DMS153 (cell line): ENCODE measurements at places on chromosomes 6 and 20.

- DNase-seq = no peak
Observed at GRCh38 chr6:139475646-139476045, 101.2 kb upstream of the CITED2 start.

DNA sequence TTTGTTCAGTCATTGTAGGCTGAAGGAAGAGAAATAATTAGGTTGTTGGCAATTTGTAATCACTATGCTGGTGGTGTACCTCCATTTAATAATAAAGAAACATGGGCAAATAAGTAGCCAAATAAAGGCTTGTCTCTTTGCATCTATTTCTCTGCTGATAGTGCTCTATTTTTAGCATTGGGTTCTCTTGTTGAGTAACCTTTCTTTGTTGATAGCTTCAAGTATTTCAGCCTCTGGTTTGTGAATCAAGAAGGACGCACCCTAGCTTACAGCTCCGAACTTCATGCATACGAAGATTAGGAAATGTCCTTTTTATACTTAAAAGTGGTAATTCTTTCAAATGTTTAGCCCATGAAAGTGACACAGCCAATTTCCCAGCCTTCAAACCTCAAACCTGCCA is 2.6 kb downstream of the PPP1R14C start:
- DNase-seq = no peak

GRCh38 chr6:156045401-156046267 is 590.0 kb upstream of the NOX3 start:
- no peak for DNase-seq

DNA sequence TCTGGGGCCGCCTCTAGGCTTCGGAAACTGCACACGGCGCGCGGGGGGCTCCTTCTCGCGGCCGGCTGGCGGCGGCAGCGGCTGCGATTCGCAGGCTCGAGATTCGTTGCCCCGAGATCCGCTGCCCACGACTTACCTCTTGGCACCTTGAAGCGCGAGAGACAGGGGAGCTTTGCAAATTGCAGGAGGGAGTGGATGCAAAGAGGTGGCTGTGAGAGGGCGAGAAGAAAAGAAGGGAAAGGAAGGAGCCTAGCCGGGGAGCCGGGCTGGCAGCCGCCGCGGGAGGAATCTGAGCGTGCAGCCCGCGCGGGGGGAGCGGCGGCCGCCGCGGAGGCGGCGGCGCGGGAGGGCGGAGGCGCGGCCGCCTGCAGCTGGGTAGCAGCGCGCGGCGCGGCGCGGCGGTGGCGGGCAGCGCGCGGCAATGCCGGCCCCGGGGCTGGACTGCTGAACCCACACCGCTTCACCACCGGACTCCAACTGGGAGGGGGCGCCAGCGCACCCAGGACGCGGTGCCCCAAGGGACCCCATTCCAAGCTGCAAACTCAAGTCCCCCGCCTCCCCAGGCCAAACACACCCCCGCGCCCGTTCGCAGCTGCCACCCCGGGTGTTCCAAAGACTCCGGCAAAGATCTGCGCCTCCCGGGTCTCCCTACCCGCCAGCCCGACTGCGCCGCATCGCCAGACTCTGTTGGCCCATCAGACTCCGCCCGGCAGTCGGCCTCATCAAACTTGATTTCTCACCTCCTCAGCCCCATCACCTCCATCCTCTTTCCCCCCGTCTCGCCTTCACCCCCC is 44.2 kb upstream of the SUPT3H start:
- no peak for DNase-seq

- no peak for DNase-seq
Observed at GRCh38 chr6:166642646-166643045, 15.6 kb upstream of the RPS6KA2 start.

- DNase-seq = no peak
Observed at GRCh38 chr6:10441004-10441654, 26.3 kb upstream of the TFAP2A start.

GRCh38 chr6:110874880-110875547 is 429 bp downstream of the AMD1 start:
- DNase-seq = no peak

GRCh38 chr20:52985687-52986086 is 13.5 kb downstream of the TSHZ2 start:
- DNase-seq = no peak

DNA sequence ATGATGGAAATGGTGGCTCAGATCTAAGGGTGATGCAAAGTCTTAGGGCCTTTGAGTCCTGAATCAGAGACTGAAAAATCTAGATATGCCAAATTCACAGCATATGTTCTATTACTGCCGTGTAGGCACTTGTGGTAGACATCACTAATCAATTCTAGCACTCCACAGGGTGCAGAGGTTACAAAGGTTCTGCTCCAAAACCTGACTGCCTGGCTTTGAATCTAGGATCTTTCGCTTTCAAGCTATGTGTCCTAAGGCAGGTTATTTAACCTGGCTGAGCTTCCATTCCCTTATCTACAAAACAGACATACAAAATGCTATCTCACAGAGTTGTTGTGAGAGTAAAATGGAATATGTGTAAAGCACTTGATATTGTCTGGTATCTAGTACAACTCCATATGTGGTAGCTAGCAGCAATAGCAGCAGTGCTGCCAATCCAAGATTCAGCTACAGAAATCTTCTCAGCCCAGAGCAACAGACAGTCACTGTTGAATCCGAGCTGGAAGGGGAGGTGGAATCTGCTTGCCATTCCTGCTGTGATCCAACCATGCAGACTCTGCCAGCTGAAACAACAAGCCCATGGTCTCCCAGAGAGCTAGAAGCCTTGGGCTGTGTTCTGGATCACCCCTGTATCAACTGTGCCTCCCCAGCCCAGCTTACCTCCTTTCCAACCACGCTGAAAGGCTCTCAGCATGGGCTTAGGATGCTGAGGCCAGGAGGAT is 206.9 kb downstream of the TFAP2C start:
- no peak for DNase-seq

GRCh38 chr20:49794336-49795134 is 18.1 kb upstream of the SLC9A8 start:
- no peak for DNase-seq

DNA sequence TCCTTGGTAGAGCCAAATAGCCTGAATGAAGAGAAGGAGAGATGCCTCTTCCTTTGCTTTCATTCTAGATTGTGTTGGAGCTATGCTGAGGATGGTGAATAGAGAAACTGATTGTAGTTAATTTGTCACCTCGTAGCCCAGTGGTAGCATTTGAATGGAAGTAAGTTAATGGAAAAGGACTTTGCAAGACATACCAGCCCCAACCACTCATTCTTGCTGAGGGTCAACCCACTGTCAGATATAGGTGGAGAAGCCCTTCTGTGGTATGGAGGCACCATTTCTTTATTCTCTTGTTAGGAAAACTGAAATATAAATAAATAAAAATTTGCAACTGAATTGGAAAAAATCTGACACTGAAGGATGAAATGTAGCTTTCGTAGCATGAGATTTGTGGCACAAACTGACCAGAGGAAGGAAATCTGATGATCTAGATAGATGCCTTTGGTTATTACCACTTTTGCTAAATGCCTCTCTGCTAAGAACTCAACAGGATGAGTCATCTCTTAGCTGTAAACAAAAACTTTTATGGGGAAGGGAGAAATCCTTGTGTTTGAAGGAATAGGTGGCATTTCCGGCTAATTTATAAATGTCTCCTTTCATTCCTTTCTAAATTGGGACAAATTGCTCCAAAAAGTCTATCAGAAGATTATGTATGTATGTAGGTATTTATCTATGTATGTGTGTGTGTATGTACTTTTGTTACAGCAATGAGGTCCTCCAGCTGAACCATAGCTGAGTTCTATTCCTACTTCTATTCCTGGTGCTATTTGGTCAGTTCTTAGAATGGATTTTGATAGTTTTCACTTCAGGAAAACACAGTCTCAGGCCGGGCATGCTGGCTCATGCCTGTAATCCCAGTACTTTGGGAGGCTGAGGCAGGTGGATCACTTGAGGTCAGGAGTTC is 76.5 kb upstream of the SUPT3H start:
- no peak for DNase-seq

DNA sequence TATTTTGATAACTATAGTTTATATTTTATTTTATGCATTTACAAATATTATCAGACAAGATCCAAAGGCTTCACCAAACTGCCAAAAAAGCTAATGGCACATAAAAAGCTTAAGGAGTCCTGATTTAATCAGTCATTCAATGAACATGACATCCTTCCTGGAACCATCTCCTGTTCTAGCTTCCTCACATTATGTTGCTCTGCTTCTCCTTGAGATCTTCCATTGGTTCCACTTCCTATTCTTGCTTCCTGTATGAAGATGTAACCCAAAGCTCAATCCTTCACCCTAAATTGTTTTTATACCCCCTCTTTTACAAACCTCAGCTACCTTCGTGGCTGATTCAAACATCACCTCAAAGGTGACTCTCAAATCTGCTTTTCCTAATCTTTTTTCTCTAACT is 4.5 kb upstream of the BRD2 start:
- DNase-seq = no peak

- DNase-seq = no peak
Observed at GRCh38 chr6:15087186-15087589, 158.7 kb upstream of the JARID2 start.

DNA sequence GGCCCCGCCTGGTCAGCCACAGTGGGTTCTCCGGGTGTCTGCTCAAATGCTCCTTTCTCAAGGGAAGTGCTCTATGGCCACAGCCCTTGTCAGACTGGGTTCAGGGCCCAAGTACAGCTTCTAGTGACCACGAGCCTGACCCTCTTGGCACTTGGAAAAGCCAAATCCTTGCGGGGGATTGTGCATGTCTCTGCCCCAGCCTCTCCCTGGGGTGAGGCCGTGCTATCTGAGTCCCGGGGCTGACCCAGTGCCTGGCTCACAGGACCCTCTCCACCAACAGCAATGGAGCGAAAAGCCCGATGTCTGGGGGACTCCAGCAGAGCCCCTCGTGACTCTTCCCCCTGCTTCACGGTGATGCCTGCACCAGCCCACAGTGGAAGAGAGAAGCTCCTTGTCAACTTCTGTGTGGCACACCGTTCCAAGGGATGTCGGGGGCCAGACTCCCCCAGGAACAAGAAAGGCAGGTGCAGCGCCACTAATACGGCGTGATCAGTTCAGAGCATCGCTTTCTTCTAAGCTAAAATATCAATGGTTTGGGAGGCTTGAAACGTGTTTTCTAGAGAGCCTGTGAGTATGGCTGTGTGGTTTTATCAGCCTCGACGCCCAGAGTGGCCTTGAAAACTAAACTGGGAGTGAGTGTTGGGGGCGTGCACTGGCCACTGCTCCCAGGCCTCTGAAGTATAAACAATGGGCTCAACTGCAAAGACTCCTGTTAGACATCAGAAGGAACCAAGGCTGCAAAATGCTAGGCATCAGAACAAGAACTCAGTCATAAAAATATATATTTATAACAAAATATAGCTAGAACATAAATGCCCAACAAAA is 51.9 kb downstream of the DLL1 start:
- no peak for DNase-seq

DNA sequence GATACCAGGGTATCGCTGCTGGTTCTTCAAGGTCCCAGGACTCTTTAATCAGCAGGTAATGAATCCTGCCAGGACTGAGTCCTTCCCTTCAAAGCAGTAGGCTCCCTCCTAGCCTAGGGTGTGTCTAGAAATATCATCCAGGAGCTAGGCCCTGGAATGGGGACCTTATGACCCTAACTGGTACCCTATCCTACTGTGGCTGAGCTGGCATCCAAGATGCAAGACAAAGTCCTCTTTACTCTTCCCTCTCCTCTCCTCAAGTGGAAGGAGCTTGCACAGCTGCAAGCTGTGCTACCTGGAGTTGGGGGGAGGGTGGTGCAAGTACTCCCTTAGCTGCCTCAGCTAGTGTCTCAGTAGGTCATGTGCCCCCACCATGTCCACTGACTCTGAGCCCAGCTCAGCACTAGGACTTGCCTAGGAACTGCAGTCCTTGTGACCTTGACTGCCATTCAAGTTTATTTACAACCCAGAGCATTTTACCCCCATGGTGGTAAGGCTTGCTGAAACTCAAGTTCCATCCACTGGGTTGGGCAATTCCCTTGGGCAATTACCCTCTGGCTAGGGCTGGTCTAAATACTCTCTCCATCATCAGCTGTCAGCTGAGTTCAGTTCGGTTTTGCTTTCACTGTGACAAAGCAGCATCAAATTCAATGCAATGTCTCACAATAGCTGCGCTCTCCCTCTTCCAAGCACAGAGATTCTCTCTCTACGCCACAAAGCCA is 48.4 kb upstream of the TOP1 start:
- DNase-seq = no peak

DNA sequence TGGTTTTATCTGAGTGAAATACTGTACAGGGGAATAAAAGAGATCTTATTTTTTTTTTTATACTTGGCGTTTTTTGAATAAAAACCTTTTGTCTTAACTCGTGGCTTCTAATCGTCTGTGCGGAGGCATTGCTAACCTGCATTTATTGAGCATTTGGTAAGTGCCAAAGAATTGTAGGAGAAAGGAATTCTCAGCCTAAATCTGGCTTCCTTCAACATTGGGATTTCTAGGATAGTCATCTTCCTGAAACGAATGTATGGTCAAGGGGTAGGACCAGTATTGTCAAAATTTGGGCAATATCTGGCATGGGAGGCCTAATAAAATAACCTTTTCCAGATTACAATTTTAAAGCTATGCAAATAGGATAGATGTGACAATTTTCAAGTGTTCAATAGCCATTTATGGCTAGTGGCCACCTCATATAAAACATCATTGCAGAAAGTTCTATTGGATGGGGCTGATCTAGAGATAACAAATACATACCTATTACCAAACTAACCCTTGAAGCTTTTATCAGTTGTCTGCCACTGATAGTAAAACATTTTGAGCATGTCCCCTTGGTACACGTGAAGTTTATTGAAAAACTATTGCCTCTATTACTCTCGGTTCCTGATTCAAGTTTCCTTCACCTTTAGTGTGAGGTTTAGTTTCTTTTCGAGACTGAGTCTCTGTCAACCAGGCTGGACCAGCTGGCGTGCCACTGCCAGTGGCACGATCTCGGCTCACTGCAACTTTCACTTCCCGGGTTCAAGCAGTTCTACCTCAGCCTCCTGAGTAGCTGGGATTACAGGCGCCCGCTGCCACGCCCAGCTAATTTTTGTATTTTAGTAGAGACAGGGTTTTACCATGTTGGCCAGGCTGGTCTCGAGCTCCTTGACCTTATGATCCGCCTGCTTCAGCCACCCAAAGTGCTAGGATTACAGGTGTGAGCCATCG is 5.6 kb downstream of the PIM1 start:
- DNase-seq = no peak

- no peak for DNase-seq
Observed at GRCh38 chr6:34836008-34836407, 44.1 kb downstream of the BLTP3A start.
